ENCODE measurements at places on chromosomes 6 and 20.

- DNase-seq: no peak
These were observed 52.9 kb upstream of the UFL1 start for GRCh38 chr6:96468681-96469224.

DNA sequence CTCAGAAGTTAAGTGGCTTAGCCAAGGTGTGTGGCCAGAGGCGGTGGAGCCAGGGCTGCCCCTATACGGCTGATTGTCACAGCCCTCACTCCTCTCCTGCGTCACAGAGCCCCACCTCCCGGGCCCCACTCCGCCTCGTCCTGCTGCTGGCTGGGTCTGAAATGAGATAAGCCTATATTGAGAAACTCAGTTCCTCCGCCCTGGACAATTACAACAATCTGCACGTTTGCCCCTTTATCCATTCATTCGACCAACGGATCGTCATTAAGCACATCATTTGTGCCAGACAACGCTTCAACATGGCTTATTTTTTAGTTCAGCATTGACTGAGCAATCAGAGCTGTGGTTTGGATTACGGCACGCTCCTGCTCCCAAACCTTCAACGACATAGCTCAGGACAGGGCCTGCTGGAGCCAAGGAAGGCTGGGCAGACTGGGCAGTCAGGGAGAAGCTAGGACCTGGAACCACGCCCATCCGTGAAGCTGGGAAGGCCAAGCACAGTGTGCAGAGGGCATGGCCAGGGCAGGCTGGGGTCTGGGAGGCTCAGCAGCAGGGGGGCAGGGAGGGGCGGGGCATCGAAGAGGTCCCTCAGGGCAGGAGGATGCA lies 16.6 kb upstream of the EZR start:
- no peak for DNase-seq

GRCh38 chr6:45310118-45310788 lies 17.9 kb upstream of the RUNX2 start:
- no peak for DNase-seq

GRCh38 chr20:44092551-44093248 lies 94.3 kb downstream of the JPH2 start:
- DNase-seq: peak; percentile 40

DNA sequence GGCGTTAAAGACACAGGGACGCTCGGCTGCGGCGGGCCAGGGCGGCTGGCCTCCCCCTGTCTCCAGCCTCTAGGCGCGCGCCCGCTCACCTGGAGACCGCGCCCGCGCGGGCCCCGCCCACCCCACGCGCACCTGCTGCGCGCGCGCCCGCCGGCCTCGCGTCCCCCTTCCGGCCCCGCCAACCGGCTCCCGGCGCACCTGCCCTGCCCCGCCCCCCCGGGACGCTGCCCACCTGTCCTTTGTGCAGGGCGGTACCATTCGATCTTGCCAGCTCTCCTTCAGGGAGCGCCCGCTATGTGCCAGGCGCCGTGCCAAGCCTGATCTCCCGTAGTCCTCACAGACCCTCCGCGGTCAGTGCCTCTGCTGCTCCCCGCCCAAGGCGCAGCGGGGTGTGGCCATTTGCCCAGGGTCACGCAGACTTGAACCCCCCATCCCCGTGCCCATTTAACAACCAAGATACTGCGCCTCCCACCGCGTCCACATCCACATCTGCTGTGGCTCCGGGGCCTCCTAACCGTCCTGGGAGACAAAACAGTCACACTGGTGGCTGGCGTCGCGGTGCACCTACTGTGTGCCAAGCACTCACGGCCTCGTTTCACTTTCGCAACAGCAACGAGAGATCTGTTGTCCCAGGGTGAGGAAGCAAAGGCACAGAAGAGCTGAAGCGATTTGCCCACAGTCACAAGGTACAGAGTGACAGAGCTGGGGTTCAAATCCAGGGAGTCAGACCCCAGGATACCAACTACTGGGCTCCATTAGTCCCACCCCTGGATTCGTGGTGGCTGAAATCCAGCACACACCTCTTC lies 48.1 kb downstream of the NOL4L start:
- no peak for DNase-seq
